ENCODE measurements at places on chromosomes 13 and 19.

- DNase-seq: no peak
Measured at GRCh38 chr13:50133358-50133953, 118.2 kb downstream of the KCNRG start.

GRCh38 chr13:45490068-45490467, 25.3 kb downstream of the COG3 start:
- no peak for DNase-seq

- DNase-seq: no peak
Measured at GRCh38 chr19:55443045-55443823, at the start of gene SHISA7. Gene SHISA7 (minus strand): TSS chr19:55443300. CDS start chr19:55442863, 437 bp downstream.

DNA sequence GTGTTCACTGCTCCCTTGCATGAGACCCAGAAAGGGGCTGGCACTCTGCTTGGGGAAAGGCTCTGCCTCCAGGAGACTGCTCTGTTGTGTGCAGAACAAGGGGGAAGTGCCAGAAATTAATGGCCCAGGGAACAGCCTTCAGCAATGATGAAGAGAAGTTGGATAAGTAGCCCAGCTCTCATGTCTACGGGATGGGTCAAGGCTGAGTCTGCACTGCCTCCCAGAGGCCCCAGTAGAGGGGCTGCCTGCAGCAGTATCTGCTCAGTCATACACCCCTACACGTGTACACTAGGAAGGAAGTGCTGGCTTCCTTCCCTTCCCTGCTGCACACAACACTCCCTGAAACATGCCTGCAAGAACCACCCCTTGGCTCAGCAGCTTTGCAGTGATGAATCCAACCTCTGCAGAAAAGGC, 54.6 kb upstream of the URI1 start:
- no peak for DNase-seq

- no peak for DNase-seq
Measured at GRCh38 chr13:41212881-41213280, 18.5 kb upstream of the KBTBD7 start.

DNA sequence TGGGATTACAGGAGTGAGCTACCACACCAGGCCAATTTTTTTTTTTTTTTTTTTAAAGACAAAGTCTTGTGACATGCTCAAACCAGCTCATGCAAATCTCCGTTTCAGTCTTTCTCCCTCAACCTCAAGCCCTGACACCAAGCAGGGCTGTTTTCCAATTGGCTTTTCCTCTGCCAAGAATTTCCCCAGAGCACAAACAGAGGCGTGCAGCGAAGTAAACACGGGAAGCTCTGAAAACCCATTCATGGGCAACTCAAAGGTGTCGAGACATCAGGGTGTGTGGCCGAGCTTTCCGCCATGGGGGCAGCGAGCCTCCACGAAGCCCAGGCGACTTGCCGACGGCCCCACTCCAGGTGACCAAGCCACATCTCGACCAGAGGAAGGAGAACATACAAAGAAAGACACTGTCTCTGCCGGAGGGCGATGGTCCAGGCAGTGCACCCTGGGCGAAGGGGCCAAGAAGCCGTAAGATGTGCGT, 70.0 kb downstream of the INSR start:
- no peak for DNase-seq

- no peak for DNase-seq
Measured at GRCh38 chr13:95477187-95477586, 75.3 kb upstream of the CLDN10 start.

DNA sequence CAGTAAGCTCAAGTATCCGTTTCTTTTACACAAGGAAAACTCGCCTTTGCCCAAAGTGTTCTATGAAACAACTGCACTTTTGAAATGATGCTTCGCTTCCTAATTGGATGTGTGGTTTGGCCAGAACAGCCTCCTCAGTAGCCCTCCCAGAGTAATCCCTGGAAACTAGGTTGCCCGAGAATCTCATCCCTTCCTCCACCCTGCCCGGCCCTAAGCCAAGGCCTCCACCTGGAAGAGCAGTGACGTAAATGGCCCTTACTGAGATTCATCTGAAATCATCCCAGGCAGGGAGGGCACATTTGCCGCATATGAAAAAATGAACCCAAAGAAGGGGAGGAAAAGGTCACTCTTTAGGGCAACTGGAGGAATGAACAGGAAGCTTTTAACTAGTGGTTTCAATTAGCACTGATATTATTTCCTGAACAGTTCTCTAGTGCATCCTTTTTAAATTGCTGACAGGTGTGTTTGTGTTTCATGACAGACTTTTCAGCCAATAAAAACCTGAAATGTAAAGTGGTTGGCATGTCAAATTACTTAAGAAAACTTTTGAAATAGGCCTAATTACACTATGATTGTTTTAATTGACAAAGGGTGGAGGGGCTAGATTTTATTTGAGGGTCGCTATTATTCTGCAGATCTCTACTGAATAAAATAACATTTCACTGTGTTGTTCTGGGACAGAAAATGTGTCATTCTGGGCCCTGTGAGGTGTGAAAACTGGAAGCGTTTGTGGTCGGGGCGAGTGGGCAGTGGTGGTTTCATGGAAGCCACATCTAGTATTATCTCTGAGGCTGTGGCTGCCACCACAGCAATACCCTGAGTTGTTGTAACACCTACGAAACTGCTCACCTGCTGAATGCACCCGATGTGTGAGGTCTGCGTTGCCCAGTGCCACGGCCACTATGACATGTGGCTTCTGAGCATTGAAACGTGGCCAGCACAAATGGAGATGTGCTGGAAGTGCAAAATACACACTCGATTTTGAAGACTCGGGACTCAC, 112.1 kb downstream of the ZIC5 start:
- DNase-seq: peak; percentile 89

DNA sequence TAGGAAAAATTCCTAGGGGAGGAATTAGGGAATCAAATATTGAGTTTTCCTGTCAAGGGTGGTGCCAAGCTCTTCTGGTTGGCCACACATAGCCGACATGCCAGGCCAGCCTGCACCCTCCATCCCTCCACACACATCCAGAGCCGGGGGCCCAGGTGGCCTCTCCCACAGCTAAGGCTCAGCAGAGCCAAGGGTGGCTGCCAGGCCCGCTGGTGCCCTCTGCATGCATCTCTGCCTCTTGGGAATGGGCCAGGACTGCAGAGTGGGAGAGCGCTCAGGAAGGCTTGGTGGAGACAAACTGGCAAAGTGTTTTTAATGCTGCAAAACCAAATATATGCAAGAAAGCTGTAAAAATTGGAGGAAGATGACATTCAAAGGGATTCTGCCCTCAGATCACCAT, 42.7 kb upstream of the GAS6 start:
- no peak for DNase-seq

GRCh38 chr19:7888145-7888825, at the start of gene LRRC8E:
Gene LRRC8E (plus strand): TSS chr19:7888510. CDS start chr19:7895604, 7,094 bp downstream.
- DNase-seq: peak; percentile 58

- peak; percentile 72 for DNase-seq
Measured at GRCh38 chr19:7492142-7492541, 3.3 kb upstream of the PEX11G start.

DNA sequence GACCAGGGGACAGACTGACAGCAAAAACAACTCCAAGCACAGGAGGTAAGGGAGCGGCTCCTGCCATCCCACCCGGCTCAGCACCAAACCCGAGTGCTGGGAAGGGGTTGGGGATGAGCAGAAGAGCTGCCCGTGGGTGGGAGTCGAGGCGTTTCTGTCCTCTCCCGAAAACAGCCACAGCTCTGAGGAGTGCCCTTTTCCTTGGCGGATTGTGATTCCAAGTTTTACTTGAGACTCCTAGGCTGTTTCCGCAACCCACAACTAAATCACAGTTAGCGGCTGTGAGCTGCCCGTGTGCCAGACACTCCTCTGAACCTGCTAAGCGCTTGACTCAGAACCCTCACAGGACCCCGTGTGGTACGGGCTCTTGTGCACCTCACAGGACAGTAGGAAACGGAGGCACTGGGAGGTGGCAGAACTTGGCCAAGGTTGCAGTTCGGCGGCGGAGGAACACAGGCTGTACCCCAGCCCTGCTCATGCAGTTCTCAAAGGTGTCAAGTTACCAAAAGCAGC, 21.4 kb downstream of the CFAP97D2 start:
- no peak for DNase-seq

- peak; percentile 62 for DNase-seq
Measured at GRCh38 chr13:51125495-51126226, 14.6 kb upstream of the C13orf42 start.

GRCh38 chr19:51136851-51137551, 5.1 kb upstream of the SIGLEC7 start:
- DNase-seq: no peak

- peak; percentile 36 for DNase-seq
Measured at GRCh38 chr13:30576528-30576927, 41.2 kb upstream of the USPL1 start.

- no peak for DNase-seq
Measured at GRCh38 chr13:74969419-74969818, 512.5 kb downstream of the TBC1D4 start.

DNA sequence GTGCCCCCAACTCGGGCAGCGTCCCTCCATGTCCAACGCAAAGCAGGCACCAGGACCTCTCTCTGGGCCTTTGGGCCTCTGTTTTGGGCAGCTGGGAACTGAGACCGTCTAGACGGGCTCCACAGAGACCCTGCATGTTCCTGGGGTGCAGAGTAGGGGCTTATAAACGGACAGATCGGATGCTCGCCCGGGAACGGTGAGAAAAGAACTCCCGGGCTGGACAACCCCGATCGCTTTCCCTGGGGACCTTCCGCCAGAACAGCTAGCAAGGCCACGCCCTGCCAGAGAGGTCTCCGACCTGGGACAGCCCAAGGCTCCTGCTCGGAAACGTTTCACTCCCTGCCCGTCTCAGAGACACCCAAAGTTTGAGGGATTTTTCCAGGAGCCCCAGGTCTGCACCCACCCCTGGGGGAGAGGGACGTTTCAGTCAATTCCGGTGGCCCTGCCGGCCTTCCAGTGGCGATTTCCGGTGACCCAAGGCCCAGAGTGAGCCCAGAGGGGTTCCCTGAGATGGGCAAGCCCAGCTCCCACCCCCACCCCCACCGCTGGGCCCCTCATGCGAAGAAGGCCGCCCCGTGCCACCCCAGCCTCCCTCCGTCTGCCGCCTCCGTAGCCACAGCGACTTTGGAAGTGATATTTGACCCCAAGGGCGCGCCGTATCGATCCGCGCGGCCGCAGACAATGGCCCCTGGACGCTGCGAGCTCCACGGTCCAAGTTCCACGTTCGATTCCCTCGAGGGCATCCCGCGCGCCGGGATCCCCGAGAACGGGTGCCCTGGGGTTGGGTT, 1.7 kb downstream of the NR2F6 start:
- DNase-seq: no peak

DNA sequence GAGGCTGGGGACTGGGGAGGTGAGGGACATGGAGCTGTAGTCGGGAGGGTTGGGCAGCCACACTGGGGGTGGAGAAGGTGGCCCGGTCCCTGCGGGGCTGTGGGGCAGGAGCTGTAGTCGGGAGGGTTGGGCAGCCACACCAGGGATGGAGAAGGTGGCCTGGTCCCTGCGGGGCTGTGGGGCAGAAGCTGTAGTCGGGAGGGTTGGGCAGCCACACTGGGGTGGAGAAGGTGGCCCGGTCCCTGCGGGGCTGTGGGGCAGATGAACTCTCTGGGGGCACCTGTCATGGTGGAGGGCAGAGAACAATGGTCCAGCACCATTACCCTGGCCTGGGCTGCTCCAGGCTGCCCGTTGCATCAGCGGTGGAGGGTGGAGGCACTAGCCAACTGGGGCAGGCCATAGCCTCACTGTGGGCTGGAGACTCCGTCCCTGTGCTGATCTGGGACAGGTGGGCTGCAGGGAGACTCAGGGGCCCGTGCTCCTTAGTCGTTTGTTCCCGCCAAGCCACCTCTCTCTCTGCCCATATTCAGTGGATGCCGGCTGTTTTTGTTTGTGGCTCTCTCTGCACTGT, 51.4 kb downstream of the ATP11A start:
- no peak for DNase-seq

GRCh38 chr19:2507109-2507508, 31.2 kb downstream of the GADD45B start:
- DNase-seq: peak; percentile 31

DNA sequence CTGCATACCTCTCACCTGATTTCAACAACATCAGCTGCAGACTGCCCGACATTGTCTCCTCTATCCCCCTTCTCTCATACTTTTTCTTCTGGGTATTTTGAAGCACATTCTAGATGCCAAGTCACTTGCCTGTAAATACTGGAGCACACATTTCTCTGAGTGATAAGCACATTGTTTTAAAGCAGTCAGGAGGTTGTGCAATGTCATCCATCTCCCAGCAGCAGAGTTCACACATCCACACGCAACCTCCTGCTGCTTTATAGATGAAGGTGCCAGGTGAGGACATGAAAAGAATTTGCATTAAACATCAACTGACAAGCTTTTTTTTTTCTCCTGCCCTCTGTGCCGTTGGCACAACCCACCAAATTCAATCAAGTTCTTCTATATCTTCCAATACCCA, 5.5 kb downstream of the UPK1A start:
- no peak for DNase-seq

- DNase-seq: no peak
Measured at GRCh38 chr19:10339380-10339960, at the start of gene ICAM3. Gene ICAM3 (minus strand): TSS chr19:10339624. CDS start chr19:10339614, 10 bp downstream.

DNA sequence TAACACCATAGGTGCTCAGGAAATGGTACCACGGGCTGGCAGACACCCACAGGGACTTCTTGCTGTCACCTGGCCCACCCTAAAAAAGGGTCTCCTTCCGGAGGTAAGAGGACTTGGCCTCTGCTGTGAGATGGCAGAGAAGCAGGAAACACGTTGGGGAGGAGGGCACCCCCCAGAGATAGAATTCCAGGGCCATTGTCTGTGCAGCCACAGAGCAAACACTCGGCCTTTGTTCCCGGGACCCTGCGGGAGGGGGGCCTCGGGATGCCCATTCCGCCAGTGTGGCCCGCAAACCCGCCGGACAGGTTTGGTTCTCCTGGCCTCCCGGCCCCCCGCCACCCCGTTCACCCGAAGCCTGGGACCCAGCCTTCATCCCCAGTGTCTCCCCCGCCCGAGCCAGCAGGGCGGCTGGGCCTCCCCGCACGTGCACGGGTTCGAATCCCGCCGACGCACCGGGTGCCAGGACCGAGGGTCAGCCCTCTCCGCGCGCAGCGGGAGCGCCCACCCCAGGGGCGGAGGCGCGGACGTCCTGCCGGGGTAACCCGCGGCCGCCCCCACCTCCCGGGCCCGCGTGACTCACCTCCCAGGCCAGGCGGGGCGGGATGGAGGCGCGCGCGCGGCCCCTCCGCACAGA, 714 bp downstream of the PLPP2 start:
- DNase-seq: no peak

- DNase-seq: no peak
Measured at GRCh38 chr19:44745341-44745831, 3.1 kb upstream of the BCL3 start.

DNA sequence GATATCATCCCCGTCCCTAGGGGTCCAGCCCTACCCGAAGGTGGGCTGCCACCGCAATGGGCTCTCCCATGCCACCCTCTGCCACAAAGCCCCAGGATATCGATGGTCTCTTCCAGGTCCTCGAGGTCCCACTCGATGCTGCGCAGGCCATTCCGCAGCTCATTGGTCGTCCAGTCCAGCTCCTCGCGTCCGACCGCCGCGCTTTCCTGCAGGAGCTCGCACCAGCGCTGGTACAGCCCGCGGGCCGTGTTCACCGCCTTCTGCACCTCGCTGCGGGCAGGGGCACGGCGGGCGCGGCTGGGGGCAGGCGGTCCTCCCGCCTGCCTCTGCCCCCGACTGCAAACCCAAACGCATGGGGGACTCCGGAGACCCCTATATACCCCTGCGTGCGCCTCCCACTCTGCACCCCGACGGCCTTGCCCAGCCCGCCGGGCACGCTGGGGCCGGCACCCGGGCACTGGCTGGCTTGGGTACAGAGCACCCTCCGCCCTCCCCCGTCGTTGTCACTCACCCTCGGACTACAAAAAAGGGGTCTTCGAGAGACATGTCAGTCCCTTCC, 468 bp downstream of the STX10 start:
- no peak for DNase-seq
